ENCODE measurements at places on chromosomes 1 and 21.

GRCh38 chr1:245108246-245108645, 46.5 kb upstream of the KIF26B start:
- H3K27ac ChIP-seq, result no peak overlapping the region
- H3K4me1 ChIP-seq, result no peaks in the 10 kb centered on the region
- H3K4me3 ChIP-seq, result no peak overlapping the region
- DNase-seq, result no peak
- no peaks in the 10 kb centered on the region for H3K27me3 ChIP-seq
- no peaks in the 10 kb centered on the region for H3K36me3 ChIP-seq

- DNase-seq, result no peak
- no peak overlapping the region for H3K4me3 ChIP-seq
- no peak overlapping the region for H3K27ac ChIP-seq
- H3K27me3 ChIP-seq, result no peaks in the 10 kb centered on the region
- no peaks in the 10 kb centered on the region for H3K4me1 ChIP-seq
These were observed 41.8 kb upstream of the C1orf198 start for GRCh38 chr1:230909974-230910754.

GRCh38 chr1:6386371-6386949, 7.1 kb downstream of the ACOT7 start:
- no peak for DNase-seq
- H3K4me1 ChIP-seq, result no peaks in the 10 kb centered on the region
- H3K4me3 ChIP-seq, result no peak overlapping the region
- no peak overlapping the region for H3K27ac ChIP-seq
- H3K27me3 ChIP-seq, result no peaks in the 10 kb centered on the region
- H3K36me3 ChIP-seq, result no peaks in the 10 kb centered on the region

GRCh38 chr1:228478912-228479711, 8.1 kb upstream of the RNF187 start:
- H3K27ac ChIP-seq, result no peak overlapping the region
- H3K36me3 ChIP-seq, result no peaks in the 10 kb centered on the region
- peak overlapping the region; percentile 21 for H3K4me3 ChIP-seq
- DNase-seq, result no peak

DNA sequence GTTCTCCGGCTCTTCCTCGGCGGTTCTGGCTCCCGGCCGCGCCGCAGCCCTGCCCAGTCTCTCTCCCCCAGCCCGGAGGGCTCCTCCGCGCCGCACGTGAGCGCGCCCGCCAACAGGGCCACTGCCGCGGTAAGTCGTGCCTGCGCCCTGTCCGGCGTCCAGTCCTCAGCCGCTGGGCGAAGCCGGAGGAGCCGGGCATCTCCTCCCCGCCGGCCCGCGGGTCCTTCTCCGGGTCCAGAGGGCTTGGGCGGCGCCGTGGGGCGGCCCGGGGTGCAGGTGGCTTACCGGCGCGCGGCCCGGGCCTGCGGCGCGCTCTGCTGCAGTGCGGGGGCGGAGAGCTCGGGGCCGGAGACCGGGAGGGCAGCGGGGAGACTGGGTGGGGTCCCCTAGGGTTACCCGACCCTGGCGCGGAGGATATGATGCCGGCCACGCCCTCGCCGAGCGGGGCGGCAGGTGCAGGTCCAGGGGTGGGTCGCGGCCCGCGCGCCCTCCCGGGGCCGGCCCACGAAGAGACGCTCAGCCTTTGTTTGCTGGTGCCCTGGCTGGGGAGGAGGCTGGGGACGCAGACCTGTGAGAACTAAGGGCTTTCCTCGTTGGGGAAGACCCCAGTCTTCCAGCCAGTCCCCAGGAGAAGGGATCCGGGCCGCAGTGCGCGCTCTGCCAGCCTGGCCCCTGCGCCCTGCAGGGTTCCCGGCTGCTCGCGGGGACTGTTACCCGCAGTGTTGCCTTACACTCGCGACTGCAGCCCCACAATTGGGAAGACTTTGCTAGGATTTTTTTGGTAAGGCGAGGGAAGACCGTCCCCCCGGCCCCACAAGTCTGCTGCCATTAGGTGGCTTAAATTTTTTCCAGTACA, at the start of gene DOP1B:
Gene DOP1B (plus strand): TSS at position 10 of the 856 bp plus-strand sequence. CDS start 7,910 bp downstream, outside the sequence.
- peaks cover 26% of the 10 kb centered on the region for H3K4me1 ChIP-seq
- peak within 1 kb of the TSS; percentile 70 for H3K4me3 ChIP-seq
- no peaks in the 10 kb centered on the region for H3K27me3 ChIP-seq
- no peaks in the 10 kb centered on the region for H3K36me3 ChIP-seq
- H3K27ac ChIP-seq, result peak within 1 kb of the TSS; percentile 64

- H3K27me3 ChIP-seq, result peaks cover 2% of the 10 kb centered on the region
- H3K36me3 ChIP-seq, result no peaks in the 10 kb centered on the region
- no peak overlapping the region for H3K4me3 ChIP-seq
- H3K4me1 ChIP-seq, result no peaks in the 10 kb centered on the region
These were observed 9.2 kb upstream of the EPHA8 start for GRCh38 chr1:22553991-22554522.

DNA sequence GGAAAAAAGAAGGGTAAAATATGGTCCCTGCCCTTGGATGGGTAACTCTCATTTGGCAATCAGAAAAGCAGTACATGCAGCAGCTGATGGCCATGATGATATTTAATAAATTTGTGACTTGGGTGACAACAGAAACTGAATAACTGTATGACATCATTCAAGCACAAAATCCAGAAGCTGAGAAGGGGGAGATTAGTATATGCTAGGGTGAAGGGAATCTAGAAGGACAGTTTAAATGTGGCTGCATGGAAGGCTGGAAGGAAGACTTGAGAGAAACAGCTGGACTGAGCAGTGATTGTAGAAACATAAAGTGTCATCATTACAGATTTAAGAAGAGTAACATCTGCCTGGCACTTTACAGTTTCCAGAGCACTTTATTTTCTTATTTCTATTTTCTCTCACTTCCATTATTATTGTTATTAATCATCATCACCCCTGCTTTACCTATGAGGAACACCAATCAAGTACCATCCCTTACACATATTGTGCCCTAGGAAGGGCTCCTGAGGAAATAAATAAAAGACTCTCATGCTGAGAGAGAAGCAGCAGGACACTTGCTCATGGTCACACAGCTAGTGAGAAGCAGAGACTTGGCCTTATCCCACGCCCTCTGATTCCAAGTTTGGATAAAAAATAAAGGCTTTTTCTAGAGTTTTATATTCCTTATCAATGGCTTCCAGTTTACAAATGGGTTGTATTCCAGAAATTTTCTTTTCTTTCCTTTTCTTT, 207.2 kb downstream of the PBX1 start:
- H3K36me3 ChIP-seq, result no peaks in the 10 kb centered on the region
- H3K27ac ChIP-seq, result no peak overlapping the region
- H3K4me1 ChIP-seq, result no peaks in the 10 kb centered on the region
- DNase-seq, result no peak
- H3K27me3 ChIP-seq, result no peaks in the 10 kb centered on the region

- peaks cover 18% of the 10 kb centered on the region for H3K4me1 ChIP-seq
- no peaks in the 10 kb centered on the region for H3K27me3 ChIP-seq
These were observed 33.9 kb downstream of the RUNX3 start for GRCh38 chr1:24896176-24896575.

DNA sequence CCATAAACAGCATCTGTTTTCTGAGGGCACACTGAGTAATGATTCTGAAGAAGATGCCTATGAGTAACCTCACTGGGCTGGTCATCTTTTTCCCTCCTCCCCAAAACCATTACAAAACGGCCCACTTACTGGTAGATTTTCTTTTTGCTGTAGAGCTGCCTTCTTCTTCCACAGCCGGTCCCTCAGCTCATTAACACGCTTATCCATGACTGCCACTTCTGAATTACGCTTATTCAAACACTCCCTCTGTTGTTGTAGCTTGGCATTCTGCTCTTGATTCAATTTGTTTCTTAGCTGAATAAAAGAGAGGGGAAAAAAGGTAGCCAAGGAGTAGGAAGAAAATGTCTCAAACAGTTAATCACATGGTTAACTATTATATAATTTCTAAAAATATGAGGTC, 43.1 kb downstream of the TP53BP2 start:
- DNase-seq, result no peak
- no peaks in the 10 kb centered on the region for H3K4me1 ChIP-seq
- peaks cover 47% of the 10 kb centered on the region for H3K36me3 ChIP-seq
- no peak overlapping the region for H3K27ac ChIP-seq
- H3K4me3 ChIP-seq, result no peak overlapping the region
- no peaks in the 10 kb centered on the region for H3K27me3 ChIP-seq

- H3K27ac ChIP-seq, result no peak overlapping the region
- no peaks in the 10 kb centered on the region for H3K4me1 ChIP-seq
- DNase-seq, result no peak
- H3K27me3 ChIP-seq, result no peaks in the 10 kb centered on the region
- no peak overlapping the region for H3K4me3 ChIP-seq
These were observed 16.2 kb downstream of the BTBD8 start for GRCh38 chr1:92096317-92096716.

GRCh38 chr1:109873278-109874175, 37.1 kb upstream of the CSF1 start:
- no peaks in the 10 kb centered on the region for H3K36me3 ChIP-seq
- no peak overlapping the region for H3K4me3 ChIP-seq
- H3K4me1 ChIP-seq, result peaks cover 23% of the 10 kb centered on the region

GRCh38 chr1:41656825-41657500, 172.5 kb upstream of the EDN2 start:
- no peaks in the 10 kb centered on the region for H3K36me3 ChIP-seq
- no peak overlapping the region for H3K4me3 ChIP-seq
- no peak for DNase-seq
- H3K27ac ChIP-seq, result no peak overlapping the region
- no peaks in the 10 kb centered on the region for H3K27me3 ChIP-seq

GRCh38 chr1:176903474-176903873, 261.0 kb downstream of the ASTN1 start:
- no peaks in the 10 kb centered on the region for H3K36me3 ChIP-seq
- H3K27ac ChIP-seq, result no peak overlapping the region
- H3K4me3 ChIP-seq, result no peak overlapping the region
- H3K27me3 ChIP-seq, result peaks cover 3% of the 10 kb centered on the region

GRCh38 chr1:154176337-154176736, 15.6 kb downstream of the TPM3 start:
- no peak for DNase-seq
- no peaks in the 10 kb centered on the region for H3K27me3 ChIP-seq
- no peak overlapping the region for H3K4me3 ChIP-seq
- H3K27ac ChIP-seq, result peak overlapping the region; percentile 23
- peaks cover 64% of the 10 kb centered on the region for H3K4me1 ChIP-seq
- H3K36me3 ChIP-seq, result peaks cover 44% of the 10 kb centered on the region

- H3K4me3 ChIP-seq, result no peak overlapping the region
- H3K36me3 ChIP-seq, result no peaks in the 10 kb centered on the region
- no peak for DNase-seq
- no peaks in the 10 kb centered on the region for H3K27me3 ChIP-seq
- no peak overlapping the region for H3K27ac ChIP-seq
These were observed 28.8 kb upstream of the TSPAN2 start for GRCh38 chr1:115118086-115118485.

DNA sequence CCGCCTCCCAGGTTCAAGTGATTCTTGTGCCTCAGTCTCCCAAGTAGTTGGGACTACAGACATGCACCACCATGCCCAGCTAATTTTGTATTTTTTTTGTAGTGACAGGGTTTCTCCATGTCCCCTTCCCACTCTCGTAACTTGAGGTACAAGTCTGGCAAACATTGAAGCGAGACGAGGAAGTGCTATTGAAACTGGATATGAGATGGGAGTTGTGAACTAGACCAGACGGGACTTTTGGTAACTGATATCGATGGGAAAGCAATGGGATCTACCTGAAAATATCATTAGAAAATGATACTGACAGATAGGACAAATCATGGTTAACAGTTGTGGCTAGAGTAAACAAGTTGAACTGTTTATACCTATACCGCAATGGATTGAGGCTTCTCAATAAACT, 95.2 kb upstream of the TRABD2B start:
- no peak overlapping the region for H3K27ac ChIP-seq

GRCh38 chr21:39161064-39161463, 22.2 kb downstream of the PSMG1 start:
- H3K4me3 ChIP-seq, result no peak overlapping the region
- no peak for DNase-seq
- no peak overlapping the region for H3K27ac ChIP-seq
- no peaks in the 10 kb centered on the region for H3K36me3 ChIP-seq

DNA sequence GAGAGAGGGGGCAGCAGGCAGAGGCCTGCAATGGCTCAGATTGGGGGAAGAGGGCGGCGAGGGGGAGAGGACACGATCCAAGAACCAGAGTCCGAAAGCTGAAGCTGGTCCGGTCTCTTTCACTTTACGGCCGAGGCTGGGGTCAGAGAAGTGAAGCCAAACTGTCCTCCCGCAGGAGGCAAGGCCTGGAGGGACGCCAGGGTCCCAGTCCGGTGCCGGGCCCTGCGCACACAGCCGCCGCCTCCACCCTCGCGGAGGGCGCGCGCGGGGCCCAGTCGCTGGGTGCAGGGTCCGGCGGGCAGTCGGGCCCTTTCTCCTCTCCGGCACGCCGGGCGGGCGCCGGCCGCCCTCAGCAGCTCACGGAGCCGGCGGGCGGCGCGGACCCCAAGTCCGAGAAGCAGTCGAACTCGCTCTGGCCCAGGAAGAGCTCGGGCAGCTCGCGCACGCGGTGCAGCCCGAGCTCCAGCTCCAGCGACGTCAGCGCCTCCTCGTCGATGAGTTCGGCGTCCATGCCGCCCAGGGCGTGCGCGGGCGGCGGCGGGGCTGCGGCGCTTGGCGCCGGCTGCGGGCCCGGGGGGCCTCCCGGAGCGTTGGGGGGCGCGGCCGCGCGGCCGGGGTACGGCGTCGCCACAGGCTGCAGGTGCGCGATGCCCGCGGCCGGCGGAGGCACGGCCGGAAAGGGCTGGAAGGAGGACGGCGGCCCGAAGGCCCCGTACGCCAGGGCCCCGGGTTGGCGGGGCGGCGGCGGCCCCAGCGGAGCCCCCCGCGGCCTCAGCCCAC, 749 bp downstream of the CITED4 start:
- peak; percentile 28 for DNase-seq
- no peaks in the 10 kb centered on the region for H3K36me3 ChIP-seq
- H3K27ac ChIP-seq, result peak overlapping the region; percentile 63
- peaks cover 14% of the 10 kb centered on the region for H3K4me1 ChIP-seq

- H3K27ac ChIP-seq, result no peak overlapping the region
- H3K4me1 ChIP-seq, result no peaks in the 10 kb centered on the region
- no peak for DNase-seq
- no peaks in the 10 kb centered on the region for H3K27me3 ChIP-seq
- H3K4me3 ChIP-seq, result no peak overlapping the region
These were observed 25.1 kb upstream of the NGF start for GRCh38 chr1:115363171-115363570.

DNA sequence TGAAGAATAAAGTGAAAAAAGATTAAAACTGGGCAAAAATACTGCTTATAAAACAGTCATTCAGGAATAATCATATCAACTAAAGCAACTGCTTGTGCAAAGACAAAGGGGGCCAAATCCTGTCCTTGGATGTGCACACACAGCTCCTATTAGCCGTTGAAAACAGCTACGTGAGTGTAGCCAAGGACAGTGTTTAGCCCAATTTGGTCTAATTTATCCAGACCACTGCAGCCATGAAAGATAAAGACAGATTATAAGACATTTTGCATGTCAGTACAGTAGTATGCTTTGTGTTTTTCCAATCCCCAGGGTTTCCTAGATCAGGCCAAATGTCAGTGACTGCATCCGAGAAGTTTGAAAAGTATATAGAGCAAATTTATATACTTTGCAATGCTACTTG, 146.3 kb upstream of the PKN2 start:
- no peaks in the 10 kb centered on the region for H3K4me1 ChIP-seq
- H3K27ac ChIP-seq, result no peak overlapping the region

GRCh38 chr21:39096754-39097153, 86.5 kb downstream of the PSMG1 start:
- no peak overlapping the region for H3K27ac ChIP-seq
- no peaks in the 10 kb centered on the region for H3K27me3 ChIP-seq
- H3K4me1 ChIP-seq, result no peaks in the 10 kb centered on the region
- no peaks in the 10 kb centered on the region for H3K36me3 ChIP-seq
- DNase-seq, result no peak
